Mammary epithelial cell (primary cell): ENCODE measurements at places on chromosomes 12 and 14. TPM values are rescaled to one million over a fixed set of nuclear protein-coding genes. Genes with fewer than 3 reads are reported as not detected.

Gene CPNE6
- not detected for total RNA-seq

Gene CD69
- total RNA-seq, result not detected in 2 replicates

Gene BCL2L14
- total RNA-seq, result not detected

Gene PLEKHG7
- not detected for total RNA-seq

GRCh38 chr12:114982760-114983159 is 298.8 kb upstream of the TBX3 start:
- DNase-seq, result peak; percentile 17

- no peak for DNase-seq
These were observed 84.9 kb upstream of the DUSP6 start for GRCh38 chr12:89437231-89437630.

- DNase-seq, result no peak
These were observed 28.3 kb downstream of the KCTD10 start for GRCh38 chr12:109448707-109449390.

DNA sequence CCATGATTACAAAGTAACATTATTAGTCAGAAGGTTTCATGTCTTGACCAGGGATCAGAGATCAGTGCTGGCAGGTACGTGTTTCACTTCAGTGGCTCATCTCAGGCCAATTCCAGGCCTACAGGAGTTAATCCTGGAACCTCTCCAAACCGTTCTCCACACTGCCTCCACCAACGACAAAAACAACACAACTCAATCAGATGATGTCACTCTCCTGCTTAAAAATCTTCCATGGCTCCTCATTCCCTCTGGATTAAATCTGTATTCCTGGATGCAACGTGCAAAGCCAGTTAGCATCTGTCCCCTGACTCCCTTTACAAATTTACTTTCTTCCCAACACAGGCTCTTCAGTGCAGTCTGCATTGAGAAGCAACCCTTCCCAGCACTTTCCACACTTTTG is 34.3 kb upstream of the TXNRD1 start:
- DNase-seq, result peak; percentile 68

- no peak for DNase-seq
These were observed 22.8 kb downstream of the ANO2 start for GRCh38 chr12:5921966-5922899.

DNA sequence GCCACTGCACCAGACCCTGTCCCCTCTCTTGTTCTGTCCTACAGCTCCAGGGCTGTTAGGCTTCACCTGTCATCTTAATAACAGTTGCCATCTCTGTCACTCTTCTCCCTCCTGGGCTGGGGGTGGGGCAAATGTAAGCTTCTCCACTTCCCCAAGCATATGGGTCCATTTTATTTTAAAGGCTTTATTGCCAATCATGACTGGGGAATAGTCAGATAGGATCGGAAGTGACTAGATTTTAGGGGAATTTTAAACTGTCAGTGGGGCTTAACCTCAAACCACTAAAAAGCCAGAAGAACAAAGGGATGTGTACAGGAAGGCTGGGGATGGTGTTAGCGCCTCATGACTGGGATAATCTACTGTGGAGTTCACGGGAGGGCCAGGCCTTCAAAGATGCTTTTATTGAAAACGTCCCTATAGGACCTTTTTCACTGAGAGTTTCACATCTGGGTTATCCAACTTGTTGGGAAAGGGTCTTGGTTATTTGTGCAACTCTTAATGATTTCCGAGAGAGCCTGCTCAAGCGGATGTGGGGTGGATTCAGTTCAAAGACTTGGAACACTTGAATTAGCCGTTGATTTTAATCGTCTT is 41.6 kb downstream of the CHST11 start:
- no peak for DNase-seq

DNA sequence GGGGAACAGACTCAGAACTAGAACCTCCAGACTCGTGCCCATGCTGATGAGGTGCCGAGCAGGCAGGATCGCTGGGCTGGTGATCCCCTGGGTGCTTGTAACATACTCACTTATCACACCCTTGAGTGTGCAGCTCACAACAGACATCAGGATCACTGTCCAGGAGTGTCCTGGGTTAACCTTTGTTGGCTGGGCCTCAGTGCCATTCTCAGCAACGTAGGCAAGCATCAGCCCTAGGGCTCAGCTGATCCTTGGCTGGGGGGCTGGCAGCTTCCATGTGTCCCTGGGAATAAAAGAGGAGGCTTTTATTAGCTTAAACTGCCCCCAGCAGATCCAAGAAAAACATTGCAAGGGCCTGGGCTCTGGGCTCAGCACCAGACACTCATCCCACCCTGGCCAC is 1.6 kb downstream of the TMEM229B start:
- no peak for DNase-seq
